ENCODE measurements at places on chromosomes 13 and 19.

DNA sequence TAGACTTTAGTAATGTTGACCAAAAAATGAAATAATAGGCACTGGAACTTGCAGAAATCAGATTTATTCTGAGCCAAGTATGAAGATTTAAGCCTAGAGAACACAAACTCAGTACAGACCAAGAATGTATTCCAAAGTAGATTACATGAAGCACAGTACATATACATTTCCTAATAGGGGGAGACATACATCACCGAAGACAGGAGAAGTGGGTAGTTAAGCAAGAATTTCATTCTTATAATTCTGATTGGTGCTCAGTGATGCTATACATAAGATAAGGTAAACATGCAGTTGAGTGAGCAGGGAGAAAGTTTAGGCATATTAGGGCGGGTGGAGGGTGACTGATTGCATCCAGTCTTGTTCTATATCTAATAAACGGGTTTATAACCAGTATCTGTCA is 2218.8 kb downstream of the PCDH9 start:
- DNase-seq, result no peak

DNA sequence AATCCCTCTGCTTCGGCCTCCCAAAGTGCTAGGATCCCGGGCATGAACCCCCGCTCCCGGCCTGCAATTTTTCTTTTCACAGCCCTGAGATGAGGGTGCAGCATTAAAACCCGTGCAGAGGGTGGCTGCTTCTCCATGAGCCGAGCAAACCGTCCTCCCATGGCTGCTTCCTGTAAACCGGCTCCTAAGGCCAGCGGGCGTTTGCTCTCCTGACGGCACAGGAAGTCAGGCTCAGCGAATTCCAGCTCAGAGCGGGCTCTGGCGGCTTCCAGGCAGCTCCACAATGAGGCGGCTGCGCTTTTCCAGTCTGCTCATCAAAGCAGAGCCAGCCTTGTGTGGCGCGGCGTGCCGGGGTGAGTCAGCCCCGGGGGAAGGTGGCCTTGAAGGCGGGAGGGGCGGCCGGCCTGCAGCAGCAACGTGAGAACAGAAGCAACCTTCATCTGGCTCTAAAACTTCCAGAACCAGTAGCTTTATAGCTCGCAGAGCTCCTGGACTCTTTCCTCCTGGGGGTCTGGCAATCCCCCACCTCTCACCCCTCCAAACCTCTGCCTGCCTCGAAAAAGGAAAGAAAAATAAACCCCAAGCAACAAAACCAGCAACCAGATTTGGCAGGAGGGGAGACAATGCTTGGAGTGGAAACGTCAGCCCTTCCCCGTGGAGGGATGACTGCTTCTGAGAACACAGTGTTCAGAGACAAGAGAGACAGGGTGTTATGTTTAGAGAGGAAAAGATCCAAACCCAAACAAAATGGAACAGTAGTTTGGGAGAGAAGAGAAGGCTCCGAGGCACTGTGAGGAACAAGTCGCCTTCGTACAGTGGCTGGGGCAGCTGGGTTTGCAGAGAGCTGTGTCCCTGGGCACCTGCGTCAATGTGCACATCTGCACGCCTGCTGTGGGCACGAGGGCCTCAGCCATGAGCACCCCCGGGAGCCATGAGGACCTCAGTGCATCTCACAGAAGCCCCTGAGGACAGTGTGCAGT is 67.8 kb downstream of the GADD45B start:
- DNase-seq, result peak; percentile 90

- no peak for DNase-seq
Measured at GRCh38 chr19:18506101-18506930, 15.6 kb downstream of the ELL start.

DNA sequence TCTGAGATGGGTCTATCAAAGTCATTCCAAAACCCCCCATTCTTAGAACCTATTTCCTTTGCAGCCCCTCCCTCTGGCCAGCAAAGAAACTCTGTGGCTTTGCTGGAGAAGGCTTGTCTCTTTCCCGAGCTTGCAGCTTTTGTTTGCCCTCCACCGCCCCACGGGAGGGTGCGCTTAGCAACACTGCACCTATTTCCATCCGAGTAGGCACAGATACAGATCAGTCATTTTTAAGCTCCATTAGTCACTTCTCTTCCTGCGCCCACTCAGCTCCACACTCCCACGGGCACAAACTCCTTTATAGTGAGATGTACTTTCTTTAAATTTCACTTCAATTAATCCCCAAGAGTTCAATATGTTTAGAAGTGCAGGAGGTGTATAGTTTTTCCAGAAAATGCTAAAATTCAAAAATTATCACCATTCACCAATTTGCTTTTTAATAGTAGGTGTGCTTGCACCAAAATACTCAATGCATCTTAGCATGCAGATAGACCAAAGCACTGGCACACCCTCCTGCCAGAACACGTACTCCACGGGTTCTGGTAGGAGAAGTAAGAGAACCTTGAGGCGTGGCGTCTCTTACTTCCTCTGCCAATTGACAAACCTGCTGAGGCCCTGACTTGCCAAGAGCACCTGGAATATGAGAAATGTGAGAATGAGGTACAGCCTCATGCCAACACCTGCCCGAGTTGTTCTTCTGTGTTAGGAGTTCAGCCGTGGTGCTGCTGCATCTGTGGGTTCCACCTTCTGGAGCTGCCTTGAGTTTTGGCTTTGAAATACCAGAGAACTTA is 183.7 kb downstream of the TEX29 start:
- DNase-seq, result no peak

DNA sequence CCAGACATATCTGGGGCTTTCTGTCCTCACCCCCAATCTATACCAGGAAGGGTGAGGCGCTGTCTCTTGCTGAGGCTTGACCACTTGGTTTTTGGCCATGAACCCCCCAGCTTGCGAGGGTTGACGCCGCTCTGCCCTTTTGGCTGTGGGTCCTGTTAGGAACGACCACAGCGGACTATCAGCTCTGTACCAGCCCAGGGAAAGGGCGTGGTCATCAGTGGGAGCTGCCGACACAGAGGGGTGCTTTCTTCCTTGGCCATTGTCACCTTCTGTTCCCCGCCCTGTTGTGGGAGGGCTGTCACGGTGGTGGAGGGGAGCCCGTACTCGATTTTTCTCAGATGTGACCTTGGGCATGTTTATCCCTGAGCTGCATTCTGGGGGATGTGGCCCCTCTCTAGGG is 5.7 kb downstream of the DCAF15 start:
- DNase-seq, result no peak
